ENCODE measurements at places on chromosomes 2 and 18.

GRCh38 chr2:121771976-121772742, 16.7 kb downstream of the TSN start:
- DNase-seq, result no peak

DNA sequence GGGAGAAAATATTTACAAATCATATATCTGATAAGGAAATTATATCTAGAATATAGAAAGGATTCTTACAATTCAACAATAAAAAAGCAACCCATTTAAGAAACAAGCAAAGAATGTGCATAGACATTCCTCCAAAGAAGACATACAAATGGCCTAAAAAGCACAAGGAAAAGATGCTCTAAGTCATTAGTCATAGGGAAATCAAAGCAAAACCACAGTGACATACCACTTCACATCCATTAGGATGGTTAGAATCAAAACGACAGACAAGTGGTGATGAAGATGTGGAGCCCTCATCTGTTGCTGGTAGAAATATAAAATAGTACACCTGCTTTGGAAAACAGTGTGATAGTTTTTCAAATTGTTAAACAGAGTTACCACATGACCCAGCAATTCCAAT, 48.2 kb downstream of the MAPRE2 start:
- no peak for DNase-seq

DNA sequence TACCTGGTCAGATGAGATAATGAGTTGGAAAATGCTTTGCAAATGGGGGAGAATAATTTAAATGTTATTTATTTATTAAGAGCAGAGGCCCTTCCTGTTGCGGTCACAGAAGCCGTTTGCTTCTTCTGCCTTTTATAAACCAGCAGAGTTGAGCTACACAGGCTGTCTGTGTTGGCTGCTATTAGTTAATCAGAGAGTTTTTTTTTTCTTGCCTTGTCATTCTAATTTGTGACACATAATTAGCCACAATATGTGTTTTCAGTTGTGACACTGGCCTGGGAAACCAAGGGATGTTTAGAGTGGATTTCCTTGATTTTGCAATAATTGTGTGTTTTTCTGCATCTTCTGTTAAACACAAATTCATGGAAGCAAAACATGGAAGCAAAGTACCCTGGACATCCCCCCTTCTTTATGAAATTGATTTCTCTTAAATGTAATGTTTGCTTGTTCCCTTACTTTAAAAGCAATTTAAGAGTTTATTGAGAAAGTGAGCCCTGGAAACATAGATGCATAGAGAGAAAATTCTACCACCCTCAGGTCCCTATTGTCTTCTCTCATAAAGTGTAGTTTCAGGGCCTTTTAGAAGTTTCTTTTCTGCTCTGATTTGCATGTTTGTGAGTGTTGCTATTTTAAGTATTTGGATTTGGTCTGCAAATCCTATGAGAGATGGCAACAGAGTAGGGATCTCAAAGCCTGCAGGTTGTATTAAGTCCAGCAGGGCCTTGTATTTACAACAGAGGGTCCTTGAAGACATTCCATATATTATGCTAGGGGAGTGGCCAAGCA, 22.8 kb upstream of the IL37 start:
- DNase-seq, result no peak

GRCh38 chr2:85235281-85235680, 92.5 kb downstream of the TGOLN2 start:
- no peak for DNase-seq

DNA sequence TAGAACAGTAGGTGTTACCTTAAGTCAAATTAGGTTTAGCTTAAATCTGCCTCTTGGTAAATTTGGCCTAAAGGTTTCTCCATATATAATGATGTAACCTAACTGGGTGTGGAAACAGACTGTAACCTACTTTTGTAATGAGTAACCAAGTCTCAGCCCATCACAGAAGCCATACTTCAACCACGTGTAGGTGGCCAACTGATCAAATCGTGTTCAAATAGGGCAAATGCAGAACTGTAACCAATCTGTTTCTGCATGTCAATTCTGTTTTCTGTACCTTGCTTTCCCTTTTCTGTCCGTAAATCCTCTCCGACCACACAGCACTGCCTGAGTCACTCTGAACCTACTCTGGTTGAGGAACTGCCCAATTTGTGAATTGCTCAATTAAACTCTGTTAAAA, 34.0 kb upstream of the PLA2R1 start:
- no peak for DNase-seq

GRCh38 chr18:9055185-9055584, 47.3 kb upstream of the NDUFV2 start:
- DNase-seq, result no peak

- no peak for DNase-seq
Measured at GRCh38 chr18:44629406-44629805, 51.3 kb upstream of the SETBP1 start.

GRCh38 chr2:208648368-208648767, 241.8 kb downstream of the PTH2R start:
- DNase-seq, result no peak

DNA sequence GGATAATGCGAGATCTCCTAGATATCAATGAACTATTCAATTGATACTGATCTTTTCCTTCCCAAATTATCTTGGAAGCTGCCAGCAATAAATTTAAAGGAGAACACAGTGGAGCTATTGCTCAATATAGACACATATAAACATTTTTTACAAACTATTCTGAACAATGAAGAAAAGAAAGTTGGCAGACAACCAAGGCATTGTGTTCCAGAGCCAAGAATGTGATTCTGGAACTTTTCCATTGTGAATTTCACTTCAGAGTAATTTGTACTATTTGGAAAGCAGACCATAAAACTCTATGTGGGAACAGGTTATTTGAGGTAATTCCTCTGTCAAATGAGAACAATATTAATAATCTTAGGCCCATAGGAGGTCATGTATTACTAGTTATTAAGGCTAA, 588.2 kb downstream of the IRS1 start:
- no peak for DNase-seq

DNA sequence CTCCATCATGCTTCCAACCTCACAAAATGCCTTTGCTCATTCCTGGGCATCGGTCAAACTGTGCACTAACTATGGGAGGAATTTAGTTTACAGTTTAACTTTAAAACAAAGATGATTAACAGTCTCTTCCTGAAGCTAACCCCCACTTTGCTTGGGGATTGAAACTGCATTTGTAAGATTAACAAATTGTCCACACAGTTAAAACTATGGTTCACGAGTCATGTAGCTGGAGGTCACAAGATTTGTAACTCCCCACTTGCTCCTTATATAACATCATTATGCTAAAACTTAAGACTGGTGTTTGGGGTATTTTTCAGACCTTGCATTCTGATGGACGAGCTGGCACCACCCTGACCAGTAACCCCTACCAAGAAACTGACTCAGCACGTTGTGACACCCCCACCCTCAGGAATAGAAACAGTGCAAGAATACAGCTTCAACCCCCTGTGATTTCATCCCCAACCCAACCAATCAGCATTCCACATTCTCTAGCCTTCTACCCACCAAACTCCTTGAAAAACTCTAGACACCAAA, 252.3 kb downstream of the MBD5 start:
- DNase-seq, result no peak

DNA sequence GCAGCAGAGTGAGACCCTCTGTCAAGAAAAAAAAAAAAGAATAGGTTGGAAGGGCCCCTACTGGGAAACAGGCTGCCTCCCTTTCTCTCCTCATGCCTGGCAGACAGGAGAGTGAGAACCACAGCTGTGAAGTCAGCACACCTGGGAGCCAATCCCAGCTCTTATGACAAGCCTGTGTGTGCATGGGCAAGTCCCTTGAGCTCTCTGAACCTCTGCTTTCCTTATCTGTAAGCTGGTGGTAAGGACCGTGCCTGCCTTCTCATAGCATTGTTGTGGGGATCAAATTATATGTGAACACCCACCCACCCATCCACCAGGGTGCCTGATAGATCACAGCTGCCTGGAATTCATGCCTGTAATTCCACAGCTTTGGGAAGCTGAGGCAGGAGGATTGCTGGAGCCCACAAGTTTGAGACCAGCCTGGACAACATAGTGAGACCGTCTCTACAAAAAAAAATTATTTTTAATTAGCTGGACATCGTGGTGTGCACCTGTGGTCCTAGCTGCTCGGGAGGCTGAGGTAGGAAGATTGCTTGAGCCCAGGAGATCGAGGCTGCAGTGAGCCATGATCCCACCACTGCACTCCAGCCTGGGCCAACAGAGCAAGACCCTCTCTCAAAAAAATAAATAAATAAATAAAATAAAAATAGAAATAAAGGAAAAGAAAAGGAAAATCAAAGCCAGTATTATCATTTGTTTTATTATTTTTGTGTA, 66.9 kb upstream of the MCFD2 start:
- DNase-seq, result no peak

DNA sequence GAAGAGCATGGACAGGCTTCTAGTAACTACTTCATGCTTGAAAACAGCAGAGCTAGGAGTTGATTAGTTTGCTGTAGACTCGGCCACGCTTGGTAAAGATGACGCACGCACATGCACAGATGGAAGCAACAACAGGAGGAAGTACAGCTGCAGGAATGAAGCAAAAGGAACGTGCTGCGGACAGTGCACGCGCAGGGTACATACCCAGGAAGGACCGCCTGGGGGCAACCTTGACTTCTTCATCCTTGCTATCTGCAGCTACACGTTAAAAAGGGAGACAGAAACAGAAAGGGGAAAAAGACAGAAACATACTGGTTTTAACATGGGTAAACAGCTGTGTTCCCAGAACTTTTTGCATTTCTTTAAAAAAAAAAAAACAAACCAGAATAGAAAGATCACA, 17.7 kb downstream of the SLC66A2 start:
- DNase-seq, result no peak

DNA sequence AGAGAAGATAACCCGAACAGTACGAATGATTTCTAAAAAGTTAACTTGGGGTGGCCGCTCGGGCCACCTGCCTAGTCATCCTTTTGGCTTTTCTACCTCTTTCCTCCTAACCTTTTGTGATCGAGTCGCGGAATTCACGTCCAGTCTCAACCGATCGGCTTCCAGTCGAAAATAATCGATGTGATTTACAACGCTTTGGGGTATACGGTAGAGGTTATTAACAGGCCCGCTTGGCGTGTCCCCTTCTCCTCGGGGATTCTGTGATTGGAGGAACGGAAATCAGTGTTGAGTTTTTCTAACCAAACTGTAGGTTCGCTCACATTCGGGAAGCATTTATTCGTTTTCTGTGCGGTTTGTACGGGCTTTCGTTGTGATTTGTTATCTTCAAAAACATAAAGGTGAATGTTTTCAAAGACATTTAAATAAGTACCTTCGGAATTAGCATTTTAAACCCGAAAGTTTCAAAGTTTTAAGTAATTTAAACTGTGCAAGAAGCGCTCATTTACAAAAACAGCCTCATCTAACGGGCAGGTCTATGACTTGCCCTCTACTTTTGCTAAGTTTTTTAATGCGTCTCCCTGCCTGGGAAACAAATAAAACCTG, 588 bp upstream of the FOXI3 start:
- DNase-seq, result no peak

DNA sequence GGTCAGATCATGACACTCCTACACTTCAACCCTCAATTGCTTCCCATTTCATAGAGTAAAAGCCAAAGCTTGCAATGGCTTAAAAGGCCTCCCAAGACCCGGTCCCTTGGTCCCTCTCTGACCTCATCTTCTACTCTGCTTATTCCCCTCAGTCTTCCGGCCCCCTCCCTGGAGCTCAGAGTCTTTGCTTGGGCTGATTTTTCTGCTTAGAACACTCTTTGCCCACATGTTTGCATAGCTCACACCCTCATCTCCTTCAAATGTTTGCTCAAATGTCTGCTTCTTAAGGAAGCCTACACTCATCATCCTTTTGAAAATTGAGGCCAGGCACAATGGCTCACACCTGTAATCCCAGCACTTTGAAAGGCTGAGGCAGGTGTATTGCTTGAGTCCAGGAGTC, 65.6 kb upstream of the CAPN13 start:
- DNase-seq, result no peak

- no peak for DNase-seq
Measured at GRCh38 chr2:96176661-96177060, 31.4 kb upstream of the DUSP2 start.

GRCh38 chr2:147232225-147232669, 612.6 kb upstream of the ACVR2A start:
- no peak for DNase-seq

DNA sequence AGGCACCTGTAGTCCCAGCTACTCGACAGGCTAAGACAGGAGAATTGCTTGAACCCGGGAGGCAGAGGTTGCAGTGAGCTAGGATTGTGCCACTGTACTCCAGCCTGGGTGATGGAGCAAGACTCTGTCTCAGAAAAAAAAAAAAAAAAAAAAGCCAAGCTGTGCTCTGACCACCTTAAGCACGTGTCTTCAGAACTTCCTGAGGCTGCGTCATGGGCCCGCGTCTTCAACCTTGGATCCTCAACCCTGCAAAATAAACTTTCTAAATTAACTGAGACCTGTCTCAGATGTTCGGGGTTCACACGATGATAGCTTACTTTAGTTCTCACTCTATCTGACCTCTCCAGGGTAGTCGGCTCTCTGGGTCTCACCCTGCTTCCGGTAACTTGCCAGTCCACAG, 65.8 kb upstream of the CABLES1 start:
- no peak for DNase-seq

- DNase-seq, result no peak
Measured at GRCh38 chr2:139296672-139297209, 516.6 kb upstream of the NXPH2 start.

DNA sequence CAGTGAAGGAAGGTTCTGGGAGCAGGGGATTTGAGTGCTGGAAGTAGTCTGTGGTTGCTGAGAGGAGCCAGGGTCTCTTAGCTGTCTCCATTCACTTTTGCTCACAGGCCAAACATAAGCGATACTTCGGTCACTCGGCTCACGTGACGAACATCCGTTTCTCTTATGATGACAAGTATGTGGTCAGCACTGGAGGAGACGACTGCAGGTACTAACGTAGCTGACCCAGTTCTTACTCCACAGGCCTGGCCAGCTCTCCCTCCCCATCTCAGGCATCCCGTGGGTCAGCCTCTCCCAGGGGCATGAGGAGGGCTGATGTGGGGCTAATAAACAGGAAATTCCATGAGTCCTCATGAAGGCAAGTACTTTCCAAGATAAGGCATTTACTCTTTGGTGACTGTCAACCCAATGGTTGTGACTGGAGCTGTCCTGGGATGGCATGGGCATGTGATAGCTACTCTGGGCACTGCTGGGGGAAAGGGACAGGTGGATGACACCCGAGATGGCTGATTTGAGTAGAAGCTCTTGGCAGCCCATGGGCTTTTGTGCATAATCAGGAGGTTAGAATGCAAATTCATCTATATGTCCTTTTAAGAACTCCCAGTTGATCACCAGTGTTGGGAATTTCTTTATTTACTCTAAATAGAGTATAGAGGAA, 81.6 kb downstream of the RTN4 start:
- DNase-seq, result no peak

DNA sequence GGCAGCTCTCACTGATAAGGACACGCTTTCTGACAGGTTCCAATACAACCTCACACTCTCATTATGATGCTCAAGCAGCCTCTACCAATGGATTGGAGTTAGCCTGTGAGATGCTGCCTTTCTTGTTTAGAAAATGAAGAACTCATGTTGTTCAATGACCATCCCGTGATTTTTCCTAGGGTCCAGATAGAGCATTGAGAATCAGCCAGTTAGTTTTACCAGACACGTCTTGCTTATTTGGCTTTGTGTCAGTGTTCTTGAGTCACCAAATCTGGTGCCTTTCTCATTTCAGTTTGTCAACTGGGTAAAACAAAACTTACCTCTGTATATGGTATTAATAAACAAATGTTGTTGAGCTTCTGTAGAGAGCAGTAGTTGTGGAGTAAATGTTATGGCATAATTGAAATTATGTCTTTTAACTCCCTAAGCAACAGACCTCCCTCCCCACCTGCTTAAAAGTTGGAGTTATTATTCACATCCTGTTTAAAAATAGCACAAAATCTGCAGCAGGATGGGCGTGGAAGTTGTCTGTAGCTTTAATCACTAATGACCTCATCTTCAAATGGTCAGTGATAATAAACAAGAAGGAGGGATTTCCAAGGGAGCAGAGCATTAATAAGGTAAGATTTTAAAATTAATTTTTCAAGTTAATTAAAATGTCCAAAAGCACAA, 167.3 kb downstream of the HRH4 start:
- DNase-seq, result no peak

Measured in substantia nigra (tissue), 51 donors.